ENCODE measurements at places on chromosomes 1 and 21.

DNA sequence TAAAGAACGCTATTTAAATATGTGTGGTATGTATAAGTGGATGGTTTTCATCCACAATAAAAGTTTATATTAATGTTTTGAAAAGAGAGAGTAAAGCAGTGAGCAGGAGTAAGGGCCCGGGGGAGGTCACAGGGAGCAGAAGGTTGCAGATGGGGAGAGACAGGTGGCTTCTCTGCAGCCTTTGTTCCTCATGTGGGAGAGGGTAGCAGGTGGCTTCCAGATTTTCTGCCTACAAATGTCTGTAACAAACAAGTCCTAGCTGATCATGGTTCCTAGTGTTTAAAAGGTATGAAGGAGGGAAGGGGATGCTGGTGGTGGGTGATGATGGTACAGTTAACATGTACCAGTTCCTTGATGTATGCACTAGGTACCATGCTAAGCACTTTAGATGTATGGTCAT lies 18.8 kb downstream of the QSOX1 start:
- peak; percentile 75 for DNase-seq

- no peak for DNase-seq
Observed at GRCh38 chr1:172320733-172321132, 99.8 kb upstream of the C1orf105 start.

DNA sequence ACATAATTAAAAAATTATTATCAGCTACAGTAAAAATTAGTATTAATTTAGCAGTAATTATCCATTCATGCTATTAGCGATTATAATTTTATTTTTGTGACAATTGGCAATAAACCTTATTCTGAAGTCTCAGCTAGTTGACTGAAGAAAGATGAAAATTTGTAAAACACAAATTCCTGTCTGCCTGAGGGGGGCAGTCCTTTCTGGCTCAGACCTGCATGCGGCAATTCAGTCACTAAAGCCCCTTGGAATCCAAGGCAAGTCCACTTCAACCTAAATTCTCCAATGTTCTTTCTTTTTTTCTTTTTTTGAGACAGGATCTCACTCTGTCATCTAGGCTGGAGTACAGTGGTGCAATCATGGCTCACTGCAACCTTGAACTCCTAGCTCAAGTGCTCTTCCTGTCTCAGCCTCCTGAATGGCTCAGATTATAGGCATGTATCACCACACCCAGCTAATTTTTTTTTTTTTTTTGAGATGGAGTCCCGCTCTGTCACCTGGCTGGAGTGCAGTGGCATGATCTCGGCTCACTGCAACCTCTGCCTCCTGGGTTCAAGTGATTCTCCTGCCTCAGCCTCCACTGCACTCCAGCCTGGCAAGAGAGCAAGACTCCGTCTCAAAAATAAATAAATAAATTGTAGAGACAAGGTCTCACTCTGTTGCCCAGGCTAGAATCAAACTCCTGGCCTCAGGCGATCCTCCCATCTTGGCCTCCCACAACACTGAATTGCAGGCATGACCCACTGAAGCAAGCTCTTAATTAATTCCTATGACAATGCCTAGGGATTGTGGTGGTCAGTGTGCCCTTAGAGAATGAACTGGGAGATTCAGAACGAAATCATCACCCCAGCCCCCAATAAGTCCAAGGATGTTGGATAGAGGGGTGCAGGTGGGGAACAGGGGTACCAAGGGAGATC lies 24.2 kb upstream of the ITPKB start:
- no peak for DNase-seq

- DNase-seq: peak; percentile 34
Observed at GRCh38 chr1:185920602-185921001, 186.4 kb downstream of the HMCN1 start.

- DNase-seq: no peak
Observed at GRCh38 chr1:160061369-160062229, 8.4 kb downstream of the KCNJ10 start.

- DNase-seq: no peak
Observed at GRCh38 chr1:107251839-107252238, 111.0 kb downstream of the NTNG1 start.

DNA sequence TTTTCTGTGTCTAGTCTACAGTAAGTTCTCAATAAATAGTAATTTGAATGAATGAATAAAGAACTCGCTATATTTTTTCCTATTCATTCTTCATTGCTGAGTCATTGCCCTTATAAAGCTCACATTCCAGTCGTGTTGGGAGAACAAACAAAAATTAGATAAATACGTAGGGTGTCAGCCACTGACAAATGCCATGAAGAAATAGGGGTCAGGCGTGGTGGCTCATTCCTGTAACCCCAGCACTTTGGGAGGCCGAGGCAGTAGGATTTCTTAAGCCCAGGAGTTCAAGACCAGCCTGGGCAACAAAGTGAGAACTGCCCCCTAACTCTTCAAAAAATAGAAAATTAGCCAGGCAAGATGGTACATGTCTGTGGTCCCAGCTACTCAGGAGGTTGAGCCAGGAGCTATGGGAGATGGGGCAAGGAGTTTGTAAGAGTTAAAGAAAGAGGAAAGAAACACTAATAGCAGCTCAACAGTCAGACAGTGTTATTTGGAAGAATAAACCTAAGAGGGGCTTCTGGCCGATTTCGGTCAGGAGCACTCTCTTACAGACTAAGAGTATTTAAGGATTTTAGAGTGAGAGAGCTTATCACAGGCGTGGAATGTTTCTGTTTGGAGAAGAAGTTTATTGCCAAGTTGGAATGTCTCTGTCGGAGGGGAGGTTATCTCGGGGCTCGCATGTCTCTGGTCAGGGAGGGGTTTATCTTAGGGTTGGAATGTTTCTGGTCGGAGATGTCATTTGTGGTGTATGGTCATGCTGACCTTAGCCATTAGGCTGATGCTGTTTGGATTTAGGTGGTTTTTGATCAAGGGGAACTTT lies 1.8 kb upstream of the CHML start:
- no peak for DNase-seq

DNA sequence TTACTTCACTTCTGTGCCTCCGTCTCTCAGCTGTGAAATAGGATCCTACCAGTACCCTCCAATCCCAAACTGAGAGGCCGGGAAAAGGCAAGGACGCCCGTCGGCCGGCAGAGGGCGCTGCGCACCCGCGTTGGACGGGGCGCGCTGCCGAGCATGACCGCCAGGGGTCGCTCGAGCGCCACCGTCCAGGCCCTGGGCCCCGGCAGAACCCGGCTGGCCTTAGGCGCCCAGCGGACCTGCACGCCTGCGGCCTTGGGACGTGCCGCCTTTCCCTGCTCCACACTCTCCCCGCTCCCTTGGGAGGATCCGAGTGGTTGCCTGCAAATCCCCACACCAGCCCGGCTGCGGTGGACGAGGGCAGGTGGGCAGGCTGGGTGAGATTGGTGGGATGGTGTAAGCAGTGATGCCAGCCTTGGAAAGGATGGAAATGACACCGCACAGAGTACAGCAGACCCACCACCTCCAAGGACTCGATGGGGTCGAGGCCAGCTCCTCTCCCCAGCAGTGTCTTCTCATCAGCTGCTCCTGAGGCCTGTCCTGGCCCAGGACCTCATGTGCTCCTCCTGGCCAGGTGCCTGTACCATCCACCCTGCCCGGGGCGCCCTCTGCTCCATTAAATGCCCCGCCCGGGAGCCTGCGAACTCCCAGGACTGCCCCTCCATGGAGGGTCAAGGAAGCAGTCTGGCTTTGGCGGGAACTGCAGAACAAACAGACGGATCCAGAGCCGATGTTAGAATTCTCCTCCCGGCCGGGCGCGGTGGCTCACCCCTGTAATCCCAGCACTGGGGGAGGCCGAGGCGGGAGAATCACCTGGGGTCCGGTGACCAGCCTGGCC lies 47.4 kb upstream of the LBR start:
- DNase-seq: peak; percentile 68

DNA sequence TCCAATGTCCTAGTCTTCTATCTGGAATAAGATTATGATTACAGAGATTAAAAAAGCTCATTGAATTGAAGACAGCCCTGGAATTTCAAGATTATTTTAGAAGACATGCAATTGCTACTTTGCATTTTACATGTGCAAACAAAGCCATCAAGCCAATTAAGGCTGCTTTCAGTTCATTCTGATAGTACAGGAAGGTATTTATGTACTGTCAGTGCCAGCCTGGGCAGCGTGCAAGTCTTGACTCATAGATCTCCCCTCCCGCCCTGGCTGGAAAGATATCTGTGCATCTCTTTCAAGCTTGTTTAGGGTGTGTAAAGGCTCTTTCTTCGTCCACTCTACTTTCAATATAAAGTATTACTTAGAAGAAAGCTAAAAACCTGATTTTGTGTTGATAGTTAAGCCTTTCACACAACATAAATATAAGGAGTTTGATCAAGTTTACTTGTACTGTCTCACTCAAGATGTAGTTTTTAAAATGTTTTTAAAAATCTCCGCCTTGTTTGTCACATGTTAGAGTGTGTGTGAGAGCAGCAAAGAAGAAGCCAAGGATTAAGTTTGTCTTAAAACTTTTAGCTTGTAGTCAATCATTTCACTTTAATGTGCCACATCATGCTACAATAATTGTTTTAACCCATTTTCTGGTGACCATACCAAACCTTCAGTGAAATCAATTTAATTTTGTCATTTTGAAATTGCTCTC lies 13.6 kb upstream of the LYPLAL1 start:
- DNase-seq: no peak

- no peak for DNase-seq
Observed at GRCh38 chr1:174671826-174672225, 224.1 kb downstream of the GPR52 start.

- no peak for DNase-seq
Observed at GRCh38 chr1:243725846-243726245, 124.2 kb downstream of the AKT3 start.

DNA sequence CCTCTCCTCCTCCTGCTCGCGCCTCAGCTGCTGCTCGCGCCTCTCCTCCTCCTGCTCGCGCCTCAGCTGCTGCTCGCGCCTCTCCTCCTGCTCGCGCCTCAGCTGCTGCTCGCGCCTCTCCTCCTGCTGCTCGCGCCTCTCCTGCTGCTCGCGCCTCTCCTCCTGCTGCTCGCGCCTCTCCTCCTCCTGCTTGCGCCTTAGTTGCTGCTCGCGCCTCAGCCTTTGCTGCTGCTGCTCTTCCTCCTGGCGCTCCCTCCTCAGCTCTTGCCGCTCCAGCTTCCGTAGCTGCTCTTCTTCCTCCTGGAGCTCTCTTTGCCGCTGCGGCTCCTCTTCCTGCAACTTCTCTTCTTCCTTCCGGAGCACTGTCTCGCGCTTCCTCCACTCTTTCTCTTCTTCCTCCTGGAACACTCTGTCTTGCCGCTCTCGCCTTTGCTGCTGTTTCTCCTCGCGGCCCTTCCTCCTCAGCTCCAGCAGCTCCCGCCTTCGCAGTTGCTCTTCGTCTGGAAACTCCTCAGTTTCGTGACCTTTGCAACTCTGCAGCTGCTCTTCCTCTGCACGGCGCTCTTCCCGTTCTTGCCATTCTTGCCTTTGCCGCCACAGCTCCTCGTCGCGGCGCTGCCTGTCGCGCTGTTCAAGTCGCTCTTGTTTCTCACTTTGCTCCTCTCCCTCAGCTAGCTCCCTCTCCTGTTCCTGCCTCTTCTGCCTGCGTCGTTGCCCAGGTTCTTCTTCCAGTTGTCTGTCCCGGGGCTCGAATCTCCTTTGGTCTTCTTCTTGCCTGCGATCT lies 3.0 kb downstream of the TCHH start:
- DNase-seq: peak; percentile 68

- DNase-seq: no peak
Observed at GRCh38 chr1:1599030-1599934, 653 bp downstream of the FNDC10 start.

- DNase-seq: no peak
Observed at GRCh38 chr1:48793863-48794262, 17.2 kb upstream of the BEND5 start.

DNA sequence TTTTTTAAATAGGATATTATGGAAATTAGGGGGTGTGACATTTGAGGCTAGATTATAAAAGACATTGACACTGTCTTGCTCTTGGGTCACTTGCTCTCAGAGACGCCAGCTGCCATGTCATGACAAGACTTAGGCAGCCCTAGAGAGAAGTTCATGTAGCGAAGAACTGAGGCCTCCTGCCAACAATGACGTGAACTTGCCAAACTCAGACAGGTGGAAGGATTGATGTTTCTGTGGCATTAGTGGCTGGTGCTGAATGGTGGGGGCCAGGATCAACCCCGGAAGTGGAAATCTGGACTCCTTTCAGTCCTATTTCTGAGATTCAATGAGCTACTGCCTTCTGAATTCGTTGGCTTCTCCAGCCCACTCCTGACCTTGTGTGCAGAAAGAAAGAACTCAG lies 14.7 kb downstream of the NCF2 start:
- DNase-seq: no peak

DNA sequence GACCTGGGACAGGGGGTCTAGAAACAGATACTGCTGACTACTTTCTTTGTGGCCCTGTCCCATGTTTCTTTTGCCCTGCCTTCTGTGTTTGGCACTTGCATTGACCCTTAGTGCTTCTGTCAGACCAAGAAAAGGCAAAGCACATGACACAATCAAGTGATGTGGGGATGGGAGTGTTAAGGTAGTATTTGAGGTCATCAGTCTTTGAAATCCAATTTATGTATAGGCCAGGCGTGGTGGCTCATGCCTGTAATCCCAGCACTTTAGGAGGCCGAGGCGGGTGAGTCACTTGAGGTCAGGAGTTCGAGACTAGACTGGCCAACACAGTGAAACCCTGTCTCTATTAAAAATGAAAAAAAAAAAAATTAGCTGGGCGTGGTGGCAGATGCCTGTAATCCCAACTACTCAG lies 26.0 kb downstream of the SERBP1 start:
- DNase-seq: no peak

GRCh38 chr1:240820816-240821215 lies 208.9 kb upstream of the GREM2 start:
- no peak for DNase-seq

DNA sequence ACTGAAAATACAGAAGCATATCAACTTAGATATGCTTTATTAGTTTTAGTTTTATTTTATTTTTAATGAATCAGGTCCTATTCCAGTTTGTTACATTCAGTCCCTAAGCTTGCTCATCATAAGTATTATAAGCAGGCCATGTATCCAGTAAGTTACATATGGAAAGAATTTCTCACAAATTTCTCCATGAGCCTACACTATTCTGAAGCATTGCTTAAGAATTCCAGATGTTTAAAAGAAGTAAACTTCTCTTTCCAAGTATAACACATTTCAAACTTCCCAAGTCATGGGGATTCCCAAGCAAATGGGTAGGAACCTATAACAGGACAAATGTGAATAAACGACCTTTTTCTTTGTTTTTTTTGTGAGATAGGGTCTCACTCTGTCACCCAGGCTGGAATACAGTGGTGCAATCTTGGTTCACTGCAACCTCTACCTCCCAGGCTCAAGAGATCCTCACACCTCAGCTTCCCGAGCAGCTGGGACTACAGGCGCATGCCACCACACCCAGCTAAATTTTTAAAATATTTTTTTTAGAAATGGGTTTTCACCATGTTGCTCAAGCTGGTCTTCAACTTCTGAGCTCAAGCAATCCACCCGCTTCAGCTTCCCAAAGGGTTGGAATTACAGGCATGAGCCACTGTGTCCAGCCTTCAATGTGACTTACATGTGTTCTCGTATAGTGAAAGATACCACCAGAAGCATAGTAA lies 39.0 kb downstream of the ST7L start:
- DNase-seq: no peak

GRCh38 chr1:11337580-11338073 lies 64.6 kb downstream of the UBIAD1 start:
- DNase-seq: peak; percentile 89

All from NCI-H2171 treated with DMSO at 0.1 percent for 48 hours (cell line).